CD4-positive, alpha-beta T cell (primary cell): ENCODE measurements at places on chromosomes 3 and 15.

- no peak for DNase-seq
Observed at GRCh38 chr3:52881871-52882270, 15.5 kb downstream of the STIMATE start.

GRCh38 chr3:104066658-104067057, 1300.1 kb upstream of the ALCAM start:
- DNase-seq: no peak

DNA sequence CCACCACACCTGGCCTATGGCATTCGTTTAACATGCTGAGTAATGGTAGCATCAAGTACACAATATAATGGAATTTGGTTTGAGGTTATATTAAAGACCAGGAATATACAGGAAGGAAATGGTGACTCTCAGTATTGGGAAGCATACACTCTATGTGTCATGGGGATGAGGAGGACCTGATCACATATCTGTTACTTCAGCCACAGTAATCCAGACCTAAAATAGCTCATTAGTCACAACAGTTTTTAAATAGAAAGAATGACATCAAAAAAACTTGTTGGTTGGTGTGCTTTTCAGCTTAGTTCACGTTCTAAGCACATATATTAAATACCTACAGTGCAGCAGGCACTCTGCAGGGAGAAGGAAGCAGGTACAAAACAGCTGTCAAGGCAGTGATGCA, 52.5 kb upstream of the ATP2C1 start:
- DNase-seq: no peak

DNA sequence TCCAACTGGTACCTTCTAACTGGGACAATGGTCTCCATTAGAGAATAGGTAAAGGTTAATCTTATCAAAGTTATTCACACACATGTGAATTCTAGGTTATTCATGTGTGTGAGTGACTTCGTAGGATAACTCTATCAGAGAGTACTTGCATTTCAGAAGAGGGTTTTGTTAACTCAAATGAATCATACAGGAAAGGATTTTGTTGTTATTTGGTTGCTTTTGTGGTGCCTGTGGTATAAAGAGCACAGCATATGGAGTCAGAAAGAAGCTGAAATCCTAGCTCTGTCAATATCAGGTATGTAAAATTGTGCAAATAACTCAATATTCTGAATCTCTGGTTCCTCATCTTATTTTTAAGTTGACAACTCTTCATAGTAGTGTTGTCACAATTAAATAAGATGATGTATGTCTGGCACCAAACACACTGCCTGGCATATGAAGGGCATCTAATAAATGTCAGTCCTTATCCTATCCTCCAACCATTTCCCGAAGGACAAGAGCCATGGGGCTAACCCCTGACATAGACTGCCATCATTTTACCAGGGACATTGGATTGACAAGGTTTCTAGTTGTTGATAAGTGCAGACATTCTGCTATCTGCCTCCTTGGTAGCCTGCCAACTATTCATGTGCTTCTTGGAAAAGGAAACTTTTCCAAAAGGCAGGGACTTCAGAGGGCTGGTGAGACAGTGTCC, 48.7 kb upstream of the CMSS1 start:
- no peak for DNase-seq

DNA sequence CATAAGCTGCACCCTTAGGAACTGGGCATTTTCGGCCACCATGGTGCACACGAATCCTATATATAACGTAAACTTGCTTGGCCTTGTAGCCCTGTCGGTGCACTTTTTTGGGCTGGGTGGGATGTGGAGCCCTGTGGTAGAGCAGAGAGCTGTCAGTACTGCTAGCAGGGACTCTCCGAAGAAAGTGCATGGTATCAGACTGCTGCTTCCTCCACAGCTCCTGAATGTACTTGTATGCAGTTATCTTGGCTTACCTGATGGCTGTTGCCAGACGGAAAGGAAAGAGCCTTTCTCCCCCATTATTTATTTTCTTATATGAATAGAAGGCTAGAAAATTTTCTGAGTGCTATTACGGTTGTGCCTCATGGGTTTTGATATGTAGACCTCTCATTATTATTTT, 8.4 kb downstream of the GALK2 start:
- DNase-seq: no peak

DNA sequence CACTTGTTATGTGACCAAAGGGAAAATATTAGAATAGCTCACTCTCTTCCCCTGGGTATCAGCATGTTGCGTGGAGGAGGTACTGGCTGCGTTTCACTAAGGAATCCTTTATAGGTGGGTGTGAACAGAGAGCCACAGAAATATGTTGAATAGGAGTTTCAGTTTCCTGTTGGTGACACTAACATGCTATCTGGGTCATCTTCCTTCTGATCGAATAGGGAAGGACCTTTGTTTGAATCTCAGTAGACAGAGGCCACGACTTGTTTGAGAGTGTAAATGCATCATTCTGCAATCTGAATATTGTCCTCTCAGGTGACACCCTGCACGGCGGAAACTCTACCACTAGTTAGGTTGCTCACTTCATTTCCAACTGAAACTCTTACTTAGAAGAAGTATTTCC, 157.9 kb upstream of the SLC2A2 start:
- no peak for DNase-seq

- peak; percentile 1 for DNase-seq
Observed at GRCh38 chr3:101423984-101424888, 88.8 kb downstream of the SENP7 start.

DNA sequence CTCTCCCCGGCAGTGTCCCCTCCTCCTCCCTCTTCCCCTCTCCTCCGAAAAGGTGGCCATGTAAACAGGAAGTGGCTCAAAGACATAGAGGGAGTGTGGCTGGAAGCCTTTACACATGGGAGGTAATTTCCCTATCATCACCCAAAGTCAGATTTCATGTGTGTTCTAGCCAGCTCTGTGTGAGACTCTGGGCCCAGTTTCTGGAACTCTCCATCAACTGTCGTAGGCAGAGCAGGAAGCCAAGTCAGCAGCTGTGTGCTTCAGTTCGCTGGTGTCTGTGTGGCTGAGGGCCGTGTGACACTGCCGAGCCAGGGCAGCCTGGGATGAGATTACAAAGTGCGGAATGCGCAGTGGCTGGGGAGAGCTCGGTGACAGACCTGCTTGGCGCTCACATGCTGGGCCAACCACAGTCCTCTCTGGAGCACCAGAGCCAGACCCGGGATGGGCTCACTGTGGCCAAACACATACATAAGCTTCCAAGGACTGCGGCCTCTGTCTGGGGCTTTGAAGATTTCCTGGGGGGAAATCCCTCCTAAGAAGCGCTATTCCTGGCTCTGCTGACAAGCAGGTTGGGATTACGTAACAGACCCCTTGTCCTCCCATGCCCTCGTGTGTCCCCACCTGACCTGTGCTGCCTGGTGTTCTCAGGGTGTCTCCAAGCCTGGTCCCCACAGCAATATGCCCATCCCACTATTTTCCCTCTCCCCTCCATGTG, 50.7 kb downstream of the UMPS start:
- DNase-seq: no peak

- no peak for DNase-seq
Observed at GRCh38 chr3:195150181-195151118, 120.5 kb downstream of the XXYLT1 start.

DNA sequence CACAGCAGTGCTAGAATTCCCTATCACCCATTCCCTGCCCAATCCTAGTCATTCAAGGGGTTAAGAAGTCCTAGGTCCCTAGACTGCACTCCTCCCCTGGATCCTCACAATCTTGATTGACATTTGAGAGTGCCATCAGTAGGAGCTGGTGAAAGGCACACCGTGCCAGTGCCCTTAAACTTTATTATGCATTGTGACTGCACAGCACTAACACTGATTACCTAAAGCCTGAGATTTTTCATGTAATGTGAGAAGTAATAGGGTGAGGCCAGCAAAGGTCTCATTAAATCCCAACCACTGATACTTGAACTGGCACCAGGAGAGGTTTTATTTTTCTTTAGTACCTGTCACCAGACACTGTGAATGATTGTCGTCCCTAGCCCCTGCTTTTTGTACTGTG, 16.3 kb downstream of the GXYLT2 start:
- no peak for DNase-seq

DNA sequence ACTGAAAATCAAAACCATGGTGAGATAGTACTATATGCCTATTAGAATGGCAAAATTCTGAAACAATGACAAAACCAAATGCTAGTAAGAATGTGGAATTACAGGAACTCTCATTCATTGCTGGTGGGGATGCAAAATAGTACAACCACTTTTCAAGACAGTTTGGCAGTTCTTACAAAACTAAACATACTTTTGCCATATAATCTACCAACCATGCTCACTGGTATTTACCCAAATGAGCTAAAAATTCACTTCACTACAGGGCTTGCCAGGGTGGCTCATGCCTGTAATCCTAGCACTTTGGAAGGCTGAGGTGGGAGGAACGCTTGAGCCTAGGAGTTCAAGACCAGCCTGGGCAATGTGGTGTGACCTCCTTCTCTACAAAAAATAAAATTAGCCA, 40.0 kb downstream of the MYO9A start:
- DNase-seq: no peak

DNA sequence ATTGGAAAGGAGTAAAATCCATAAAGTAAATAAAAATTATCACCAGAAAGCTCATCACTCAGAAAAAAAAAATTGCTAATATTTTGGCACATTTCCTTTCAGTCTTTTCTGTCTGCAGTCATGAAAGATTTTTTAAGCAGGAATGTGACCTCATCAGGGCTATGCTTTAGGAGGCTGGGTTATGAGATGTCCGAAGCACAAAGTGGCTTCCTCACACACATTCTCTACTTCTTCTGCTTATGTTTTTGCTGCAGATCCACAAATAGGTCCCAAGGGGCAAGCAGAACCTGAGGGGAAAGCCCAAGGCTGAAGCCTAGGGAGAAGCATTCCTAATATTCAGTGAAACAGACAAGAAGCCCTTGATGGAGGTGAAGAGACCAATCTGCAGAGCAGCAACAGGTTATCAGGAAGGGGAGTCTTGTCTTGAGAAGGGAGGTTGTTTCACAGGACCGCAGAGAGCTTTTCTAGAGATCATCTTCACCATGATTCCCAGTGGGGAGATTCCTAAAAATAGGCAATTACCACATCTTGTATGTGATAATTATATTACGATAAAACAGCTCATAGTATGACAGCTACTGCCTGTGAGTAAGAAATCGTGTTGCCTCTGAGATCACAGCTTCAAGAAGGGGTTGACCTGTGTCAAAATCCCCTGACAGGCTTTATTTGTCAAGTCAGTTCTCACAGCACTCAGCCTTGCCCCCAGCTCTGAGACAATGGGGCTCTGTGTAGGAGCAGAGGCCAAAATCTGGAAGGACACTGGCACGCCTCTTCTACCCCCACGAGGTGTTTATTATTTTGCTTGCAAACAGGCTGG, 60.5 kb downstream of the IGF2BP2 start:
- no peak for DNase-seq

DNA sequence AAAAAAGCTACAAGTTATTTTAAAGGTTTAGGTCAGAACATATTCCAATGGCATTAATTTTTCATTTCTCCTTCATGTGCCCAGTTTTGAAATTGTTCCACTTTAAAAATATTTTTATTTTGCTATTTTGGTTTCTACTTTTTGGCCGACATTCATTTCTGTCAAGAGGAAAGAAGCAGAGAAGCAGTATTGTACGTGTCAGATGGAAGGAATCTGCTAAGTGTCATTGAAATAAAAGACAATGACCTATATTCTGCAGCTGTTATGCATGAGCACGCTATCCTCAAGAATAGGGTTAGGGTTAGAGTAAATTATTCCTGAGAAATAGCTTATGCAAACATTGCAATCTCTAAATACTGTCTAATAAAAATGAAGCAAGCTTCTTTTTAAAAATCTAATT, 941.7 kb downstream of the TUSC7 start:
- DNase-seq: no peak

GRCh38 chr15:94626949-94627348, 395.6 kb downstream of the MCTP2 start:
- DNase-seq: no peak

DNA sequence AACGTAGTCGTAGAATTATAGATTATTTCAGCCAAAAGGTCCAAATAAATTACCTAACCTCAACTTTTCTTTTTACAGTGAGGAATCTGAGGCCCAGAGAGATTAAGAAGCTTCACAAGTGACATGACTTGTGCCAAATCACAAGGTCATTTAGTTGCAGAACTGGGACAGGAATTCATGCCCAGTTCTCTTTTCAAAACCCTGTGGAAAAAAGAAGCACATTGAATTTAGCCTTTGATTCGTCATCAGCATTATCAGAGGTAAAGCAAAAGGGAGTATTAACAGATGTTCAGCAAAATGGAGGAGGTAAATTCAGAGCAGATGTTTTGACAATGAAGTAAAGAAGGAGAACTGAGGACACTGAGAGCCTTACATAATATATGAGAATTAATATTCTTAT, 4.5 kb downstream of the SERPINI2 start:
- DNase-seq: no peak

GRCh38 chr15:75720787-75721479, 8.3 kb upstream of the CSPG4 start:
- peak; percentile 54 for DNase-seq

- DNase-seq: no peak
Observed at GRCh38 chr3:99236576-99236975, 335.1 kb upstream of the DCBLD2 start.

DNA sequence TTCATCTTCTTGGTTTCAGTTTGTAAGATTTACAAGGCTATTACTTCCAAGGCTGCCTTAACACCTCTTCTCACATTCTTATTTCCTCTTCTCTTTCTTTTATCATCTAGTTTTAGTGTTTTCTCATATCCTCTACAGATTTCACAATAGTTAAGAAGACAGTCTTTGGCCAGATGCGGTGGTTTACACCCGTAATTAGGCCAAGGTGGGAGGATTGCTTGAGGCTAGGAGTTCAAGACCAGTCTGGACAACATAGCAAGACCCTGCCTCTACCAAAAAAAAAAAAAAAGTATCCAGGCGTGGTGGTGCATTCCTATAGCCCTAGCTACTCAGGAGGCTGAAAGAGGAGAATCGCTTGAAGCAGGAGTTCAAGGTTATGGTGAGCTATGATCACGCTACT, 3.5 kb upstream of the ALDH1A2 start:
- no peak for DNase-seq

DNA sequence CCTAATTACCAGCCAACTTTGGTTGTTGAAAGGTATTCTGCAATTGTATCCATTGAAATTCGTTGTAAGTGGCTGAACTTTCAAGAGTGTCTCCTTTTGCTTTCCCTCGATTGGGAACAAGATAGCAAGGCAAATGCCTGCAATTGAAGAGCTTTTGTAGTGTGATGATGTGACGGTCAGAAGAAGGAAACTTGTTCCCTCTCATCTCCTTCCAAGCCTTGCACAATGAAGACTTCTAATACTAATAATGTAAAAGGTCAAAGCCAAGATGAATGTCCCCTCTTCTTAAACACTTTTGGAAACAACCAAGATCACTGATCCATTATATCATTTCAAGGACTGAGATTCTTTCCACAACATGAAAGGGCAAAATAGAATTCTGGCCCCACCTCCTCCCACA, 101.9 kb upstream of the LMCD1 start:
- no peak for DNase-seq

- no peak for DNase-seq
Observed at GRCh38 chr3:190825386-190826016, 37.0 kb downstream of the GMNC start.
